ENCODE measurements at places on chromosomes 2 and 18.

DNA sequence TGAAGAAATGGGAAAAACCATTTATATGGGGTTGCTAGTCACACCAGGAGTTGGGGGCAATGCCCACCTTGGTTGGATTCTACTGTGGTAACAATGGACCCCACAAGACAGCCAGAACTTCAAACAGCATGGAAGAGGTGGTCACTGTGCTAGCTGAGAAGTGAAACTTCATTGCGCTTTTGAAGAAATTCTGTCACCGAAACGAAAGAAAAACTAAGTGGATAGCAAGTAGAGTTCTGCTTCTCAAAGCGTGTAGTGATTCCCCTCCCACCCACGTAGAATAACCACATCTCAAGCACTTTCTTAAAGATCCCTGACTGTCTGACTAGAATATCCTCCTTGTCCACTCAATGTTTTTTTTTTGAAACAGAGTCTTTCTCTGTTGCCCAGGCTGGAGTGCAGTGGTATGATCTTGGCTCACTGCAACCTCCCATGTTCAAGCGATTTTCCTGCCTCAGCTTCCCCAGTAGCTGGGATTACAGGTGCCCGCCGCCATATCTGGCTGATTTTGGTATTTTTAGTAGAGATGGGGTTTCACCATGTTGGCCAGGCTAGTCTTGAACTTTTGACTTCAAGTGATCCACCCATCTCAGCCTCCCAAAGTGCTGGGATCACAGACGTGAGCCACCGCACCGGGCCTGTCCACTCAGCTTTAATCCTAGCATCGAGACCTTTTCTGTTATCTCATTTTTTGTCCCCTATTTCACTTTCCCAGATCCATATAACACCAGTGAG is 30.1 kb upstream of the CCL20 start:
- DNase-seq = peak; percentile 73

GRCh38 chr2:215817046-215817445 is 196.3 kb downstream of the MREG start:
- DNase-seq = no peak

- no peak for DNase-seq
Measured at GRCh38 chr18:30405038-30405437, 637.5 kb downstream of the DSC3 start.

GRCh38 chr18:38971881-38972280 is 1406.3 kb upstream of the CELF4 start:
- no peak for DNase-seq

DNA sequence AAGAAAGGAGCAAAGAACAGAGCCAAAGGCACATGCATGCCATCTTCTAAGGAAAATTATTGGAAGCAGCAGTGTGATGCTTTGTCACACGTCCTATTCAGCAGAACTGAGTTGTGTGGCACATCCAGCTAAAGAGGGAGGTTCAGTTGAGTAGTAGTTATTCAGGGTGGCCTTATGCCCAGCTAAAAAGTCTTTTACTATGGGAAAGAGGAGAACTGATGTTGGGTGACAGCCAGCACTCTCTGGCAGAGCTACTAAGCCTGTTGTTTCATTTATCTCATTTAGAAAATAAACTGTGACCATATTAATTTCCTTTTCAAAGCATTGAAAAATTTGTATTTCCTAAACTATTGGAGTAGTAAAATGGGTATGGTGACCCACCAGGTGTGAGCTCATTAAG is 18.5 kb downstream of the ITGA6 start:
- no peak for DNase-seq

- DNase-seq = no peak
Measured at GRCh38 chr2:214740867-214741395, 68.6 kb downstream of the BARD1 start.

DNA sequence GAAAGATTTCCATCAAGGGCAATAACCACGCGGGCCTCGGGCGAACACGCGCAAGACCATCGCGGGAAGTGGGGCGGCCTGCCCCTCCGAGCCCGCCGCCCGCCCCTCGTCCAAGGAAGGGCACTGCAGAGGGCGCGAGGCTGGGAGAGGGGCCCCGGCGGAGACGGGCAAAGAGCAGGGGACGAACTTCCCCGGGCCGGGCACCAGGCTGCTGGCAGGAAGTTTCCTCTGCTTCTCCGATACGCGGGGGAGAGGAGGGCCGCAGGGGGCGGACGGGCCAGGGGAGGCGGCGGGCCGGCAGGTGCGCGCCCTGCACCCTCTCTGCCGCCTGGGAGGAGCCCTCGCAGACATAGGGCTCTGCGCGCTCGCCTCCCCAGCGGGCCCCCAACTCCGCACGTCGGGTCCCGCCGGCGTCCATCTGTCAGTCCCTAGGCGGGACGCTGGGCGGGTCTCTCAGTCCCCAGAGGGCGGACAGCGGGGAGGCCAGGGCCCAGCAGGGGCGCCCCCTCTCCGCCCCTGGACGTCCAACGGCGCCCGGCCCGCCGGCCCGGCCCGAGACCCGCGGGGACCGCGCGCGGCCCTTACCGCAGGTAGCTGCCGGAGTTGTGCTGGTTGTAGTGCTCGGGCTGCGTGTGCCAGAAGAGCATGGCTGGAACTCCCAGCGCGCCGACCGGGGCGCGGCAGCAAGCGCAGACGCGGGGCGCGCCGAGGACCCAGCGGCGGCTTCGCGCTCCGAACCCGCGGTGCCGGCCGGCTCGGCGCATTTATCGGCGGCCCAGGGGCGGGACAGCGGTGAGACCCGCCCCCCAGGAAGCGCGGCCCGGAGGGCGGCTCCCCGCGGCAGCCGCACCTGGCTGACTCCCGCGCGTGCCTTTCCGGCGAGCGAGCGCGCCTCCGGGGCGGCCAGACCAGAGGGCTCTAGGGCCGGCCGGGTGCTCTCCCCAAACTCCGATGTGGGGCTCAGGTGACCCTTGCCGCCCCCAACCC is at the start of gene TFCP2L1:
TFCP2L1 (minus strand) TSS at position 740 of the 987 bp plus-strand sequence; CDS start at position 647, 93 bp downstream.
- no peak for DNase-seq

GRCh38 chr18:57915865-57916582 is 112.9 kb upstream of the ATP8B1 start:
- no peak for DNase-seq

DNA sequence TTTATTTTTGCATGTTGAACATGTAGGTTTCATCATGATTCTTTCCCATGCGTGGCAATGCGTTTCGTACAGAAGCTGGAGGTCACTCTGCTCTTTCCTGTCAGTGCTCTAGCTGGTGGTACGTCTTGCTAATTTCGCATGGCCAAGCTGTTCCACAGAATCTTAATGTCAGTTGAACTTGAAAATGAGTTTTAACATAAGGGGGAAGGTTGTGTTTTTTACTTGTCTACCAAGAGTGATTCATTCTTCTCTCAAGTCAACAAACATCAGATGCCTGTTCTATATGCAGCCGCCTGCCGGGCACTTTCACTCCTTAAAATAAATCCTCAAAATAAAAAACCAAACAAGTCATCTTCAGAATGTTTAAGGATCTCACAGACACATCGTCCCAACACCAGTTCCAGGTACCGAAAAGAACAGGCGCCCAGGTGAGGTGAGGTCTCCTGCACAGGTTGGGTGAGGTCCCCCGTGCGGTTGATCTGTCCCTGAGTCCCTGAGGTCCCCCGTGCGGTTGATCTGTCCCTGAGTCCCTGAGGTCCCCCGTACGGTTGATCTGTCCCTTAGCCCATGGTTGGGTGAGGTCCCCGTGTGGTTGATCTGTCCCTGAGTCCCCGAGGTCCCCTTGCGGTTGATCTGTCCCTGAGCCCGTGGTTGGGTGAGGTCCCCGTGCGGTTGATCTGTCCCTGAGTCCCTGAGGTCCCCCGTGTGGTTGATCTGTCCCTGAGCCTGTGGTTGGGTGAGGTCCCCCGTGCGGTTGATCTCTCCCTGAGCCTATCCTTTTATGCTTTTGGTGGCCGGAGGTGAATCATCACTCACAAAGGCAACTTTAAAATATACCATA is 57.0 kb upstream of the KCNG2 start:
- no peak for DNase-seq

DNA sequence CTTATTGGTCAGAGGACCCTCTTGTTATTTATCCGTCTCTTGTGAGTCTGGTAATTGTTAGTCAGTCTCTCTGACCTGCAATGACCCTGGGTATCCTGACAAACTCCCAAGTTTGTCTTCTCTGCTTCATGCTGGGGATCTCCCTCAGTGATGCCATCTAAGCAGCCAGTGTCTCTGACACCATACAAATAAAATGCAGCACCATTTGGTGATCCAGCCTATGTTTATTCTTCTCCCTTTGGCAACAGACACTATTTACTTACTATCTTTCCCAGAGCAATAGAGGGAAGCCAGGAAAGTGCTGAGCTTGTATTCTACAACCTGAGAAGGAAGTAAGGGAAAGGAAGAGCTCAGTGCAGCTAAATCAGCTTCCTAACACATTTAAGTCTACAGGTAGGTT is 15.9 kb downstream of the SERPINE2 start:
- DNase-seq = no peak

DNA sequence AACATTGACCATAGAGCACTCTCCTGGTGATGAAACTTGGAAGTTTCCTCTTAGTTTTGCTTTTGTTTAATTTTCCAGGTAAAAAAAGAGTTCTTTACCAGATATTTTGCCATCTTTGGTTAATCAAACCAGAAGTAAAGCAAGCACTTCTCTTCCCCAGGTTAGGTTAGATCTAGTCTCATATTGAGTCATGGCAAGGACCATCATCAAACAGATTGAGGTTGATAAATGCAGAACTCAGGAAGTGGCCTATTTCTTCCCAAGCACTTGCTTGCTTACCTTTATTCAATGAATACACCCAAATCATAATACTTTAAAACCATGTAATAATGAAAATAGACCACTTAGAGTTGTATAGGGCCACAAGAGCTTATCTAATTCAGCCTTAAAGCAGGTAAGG is 23.4 kb downstream of the DNAH6 start:
- no peak for DNase-seq

GRCh38 chr18:79241755-79242154 is 154.0 kb upstream of the NFATC1 start:
- DNase-seq = no peak

DNA sequence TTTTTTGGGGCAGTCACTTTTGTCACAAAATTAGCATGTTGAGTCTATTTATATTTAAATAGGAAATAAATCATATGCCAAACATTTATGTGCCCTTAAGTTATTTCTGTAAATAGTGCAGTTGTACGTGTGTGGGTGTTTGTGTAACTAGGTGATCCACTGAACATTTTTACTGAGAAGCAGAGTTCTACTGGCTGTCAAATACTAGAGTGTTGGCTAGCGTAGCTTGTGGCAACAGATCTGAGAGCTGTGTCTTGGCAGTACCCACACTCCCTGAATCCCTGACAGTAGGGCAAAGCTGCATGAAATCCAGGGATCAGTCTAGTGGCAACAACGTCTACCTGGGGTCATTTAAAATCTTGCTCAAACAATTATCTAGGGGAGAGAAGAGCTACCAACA is 273.1 kb upstream of the SLC8A1 start:
- no peak for DNase-seq

GRCh38 chr2:193556766-193557470 is 1362.2 kb upstream of the TMEFF2 start:
- DNase-seq = no peak

DNA sequence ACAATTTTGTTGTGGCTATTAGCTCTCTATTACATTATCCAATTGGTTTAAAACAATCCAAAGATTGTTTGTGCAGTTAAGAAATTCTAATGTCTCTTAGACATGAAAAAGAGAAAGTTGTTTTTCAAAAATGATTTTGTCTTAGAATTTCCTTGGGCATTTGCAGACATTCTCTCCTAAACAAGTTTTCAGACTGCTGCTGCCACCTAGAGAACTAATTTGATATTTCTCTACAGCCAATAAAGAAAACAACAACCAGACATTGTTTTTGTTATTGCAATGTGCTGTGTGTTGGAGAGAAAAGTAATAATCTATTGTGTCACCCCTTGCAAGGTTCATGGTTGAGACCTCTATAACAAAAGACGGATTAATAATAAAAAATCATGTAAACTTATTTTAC is 119.0 kb upstream of the SYT4 start:
- peak; percentile 73 for DNase-seq

- no peak for DNase-seq
Measured at GRCh38 chr2:175353275-175353674, 171.8 kb upstream of the ATP5MC3 start.

DNA sequence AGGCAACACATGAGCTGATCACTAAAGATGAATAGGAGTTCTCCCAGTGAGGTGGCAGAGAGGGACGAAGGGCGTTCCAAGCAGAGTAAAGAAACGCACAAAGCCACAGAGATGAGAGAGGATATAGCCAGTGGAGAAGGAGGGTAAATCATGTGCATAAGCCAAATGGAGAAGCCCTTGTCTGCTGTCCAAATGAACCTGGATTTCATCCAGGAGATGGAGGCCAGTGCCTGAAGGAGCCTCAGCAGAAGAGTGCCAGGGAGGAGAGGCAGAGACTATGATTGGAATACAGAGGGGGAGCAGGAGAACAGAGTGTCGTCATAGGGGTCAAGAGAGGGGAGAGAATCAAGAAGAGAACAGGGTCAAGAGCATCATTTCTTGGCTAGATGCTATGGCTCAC is 48.9 kb upstream of the STPG4 start:
- no peak for DNase-seq

DNA sequence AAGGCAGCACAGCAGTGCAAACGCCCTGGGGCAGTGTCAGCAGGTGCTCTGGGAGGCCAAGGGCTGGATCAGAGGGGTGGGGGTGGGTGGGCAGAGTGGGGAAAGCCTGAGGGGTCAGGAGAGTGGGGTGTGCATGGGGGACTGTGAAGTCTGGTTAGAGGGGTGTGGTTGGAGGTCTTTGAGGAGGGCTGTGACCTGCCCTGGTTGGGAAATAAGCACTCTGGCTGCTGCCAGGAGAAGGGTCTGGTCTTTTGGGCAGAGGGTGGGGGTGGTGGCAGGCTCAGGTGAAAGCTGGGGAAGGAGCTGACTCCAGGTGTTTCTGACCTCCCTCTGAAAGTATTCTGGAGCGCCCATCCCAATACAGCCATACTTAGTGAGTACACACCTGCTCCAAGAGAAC is 4.2 kb downstream of the ALPI start:
- DNase-seq = no peak

- DNase-seq = no peak
Measured at GRCh38 chr2:230246206-230246605, 20.7 kb downstream of the SP140 start.

DNA sequence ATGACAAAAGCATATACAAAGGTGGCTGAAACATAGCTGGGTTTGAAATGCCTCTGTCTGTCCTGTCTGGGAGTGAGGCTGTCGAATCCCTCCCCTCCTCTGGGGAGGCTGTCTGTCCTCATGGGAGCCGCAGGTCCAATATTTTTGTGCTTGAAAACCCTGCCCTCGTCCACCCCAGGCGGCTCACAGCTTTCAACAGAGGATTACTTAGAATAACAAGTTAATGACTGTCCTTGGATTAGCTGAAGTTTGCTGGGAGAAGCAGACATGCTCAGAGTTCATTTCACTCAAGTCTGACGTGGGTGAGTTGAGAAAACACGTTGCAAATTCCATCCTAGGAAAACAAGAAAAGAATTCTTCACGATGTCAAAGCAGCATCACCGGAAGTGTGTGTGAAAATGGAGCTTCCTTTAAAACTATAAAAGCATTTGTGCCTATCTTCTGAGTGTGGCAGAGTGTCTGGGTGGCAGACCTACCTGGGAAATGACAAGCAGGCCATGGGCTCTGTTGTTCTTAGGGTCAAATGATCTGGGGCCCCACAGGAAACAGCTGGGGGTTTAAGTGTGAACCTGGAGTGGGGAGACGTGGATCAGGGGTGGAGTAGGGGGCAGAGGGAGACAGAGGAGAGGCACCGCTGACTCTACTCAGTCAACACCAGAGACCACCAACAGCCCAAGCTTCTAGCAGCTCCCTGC is 77.1 kb downstream of the DDX1 start:
- no peak for DNase-seq
